ENCODE measurements at places on chromosomes 2 and 18. TPM values are rescaled to one million over a fixed set of nuclear protein-coding genes. Genes with fewer than 3 reads are reported as not detected.

DES gene
- not detected for total RNA-seq

FBXO48 gene
- total RNA-seq: 0.83 TPM

ADD2 gene
- not detected for total RNA-seq

UNC80 gene
- total RNA-seq: not detected

IMMT gene
- total RNA-seq: 114 TPM

- H3K4me3 ChIP-seq: no peak overlapping the region
- H3K27me3 ChIP-seq: peaks cover 6% of the 10 kb centered on the region
- no peak for DNase-seq
- no peaks in the 10 kb centered on the region for H3K36me3 ChIP-seq
Measured at GRCh38 chr2:95352310-95353054, 50.0 kb upstream of the FAHD2A start.

GRCh38 chr18:6022074-6022444 lies 126.7 kb upstream of the TMEM200C start:
- no peaks in the 10 kb centered on the region for H3K36me3 ChIP-seq
- H3K27ac ChIP-seq: no peak overlapping the region
- no peaks in the 10 kb centered on the region for H3K27me3 ChIP-seq
- H3K4me3 ChIP-seq: no peak overlapping the region
- H3K4me1 ChIP-seq: no peaks in the 10 kb centered on the region

DNA sequence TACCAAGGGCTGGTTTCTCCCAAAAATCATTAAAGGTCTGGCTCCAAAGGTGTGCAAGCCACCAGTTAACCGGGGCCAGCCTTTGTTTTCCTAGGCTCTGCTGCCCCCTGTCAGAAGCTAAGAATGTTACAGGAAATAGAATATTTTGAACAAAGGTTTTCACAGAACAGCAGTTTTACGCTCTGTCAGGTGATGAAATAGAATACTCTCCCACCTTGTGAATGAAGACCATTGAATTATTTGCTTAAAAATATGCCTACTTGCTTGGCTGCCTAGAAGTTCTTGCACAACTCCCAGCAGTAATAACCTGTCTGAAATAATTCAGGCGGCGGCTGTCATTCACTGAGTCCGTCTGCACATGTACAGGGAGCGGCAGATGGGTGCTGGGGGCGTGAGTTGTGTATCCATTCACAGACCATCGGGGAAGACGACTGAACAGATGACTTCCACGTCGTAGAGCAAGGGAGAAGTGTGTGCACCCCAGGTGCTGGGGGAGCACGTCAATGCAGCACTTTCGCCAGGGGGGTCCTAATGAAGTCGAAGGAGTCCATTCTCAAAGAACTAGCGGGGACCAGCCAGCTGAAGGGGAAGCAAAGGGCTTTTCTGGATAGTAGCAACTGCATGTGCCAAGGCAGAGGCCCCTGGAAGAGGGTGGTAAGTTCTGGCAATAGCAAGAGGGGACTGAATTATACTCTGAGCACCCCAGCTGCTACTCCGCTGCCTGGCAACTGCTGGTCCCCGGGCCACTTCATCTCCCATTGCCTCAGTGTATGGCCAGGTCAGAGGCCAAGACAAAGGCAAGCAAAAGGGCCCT lies 56.1 kb downstream of the SF3B1 start:
- H3K27me3 ChIP-seq: peaks cover 3% of the 10 kb centered on the region
- no peaks in the 10 kb centered on the region for H3K36me3 ChIP-seq
- H3K27ac ChIP-seq: no peak overlapping the region
- peak; percentile 36 for DNase-seq
- H3K4me1 ChIP-seq: no peaks in the 10 kb centered on the region

SAP130 gene
- total RNA-seq: 34.3 TPM
